Frontal cortex (tissue), 4 donors: ENCODE measurements at places on chromosomes 5 and 9. TPM values are rescaled to one million over a fixed set of nuclear protein-coding genes. Genes with fewer than 3 reads are reported as not detected.

DNA sequence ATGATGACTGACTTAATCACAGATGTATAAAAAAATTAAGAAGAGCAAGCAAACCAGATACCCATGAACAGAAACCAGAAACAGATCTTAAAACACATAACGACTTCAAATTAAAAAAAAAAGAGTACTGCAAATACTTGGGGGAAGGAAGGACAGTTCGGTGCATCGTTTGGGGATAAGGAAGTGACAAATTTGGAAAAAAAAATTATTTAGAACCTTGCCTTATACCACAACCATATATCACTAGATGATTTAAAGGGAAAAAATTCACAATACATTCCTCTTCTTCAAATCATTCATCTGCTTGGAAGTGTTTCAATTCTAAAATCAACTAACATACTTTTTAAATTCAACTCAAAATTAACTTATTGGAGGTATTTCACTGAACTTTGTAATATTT, 1038.6 kb upstream of the DMAC1 start:
- no peak for DNase-seq

GRCh38 chr5:10839118-10839517, 78.1 kb upstream of the DAP start:
- DNase-seq, result no peak

DNA sequence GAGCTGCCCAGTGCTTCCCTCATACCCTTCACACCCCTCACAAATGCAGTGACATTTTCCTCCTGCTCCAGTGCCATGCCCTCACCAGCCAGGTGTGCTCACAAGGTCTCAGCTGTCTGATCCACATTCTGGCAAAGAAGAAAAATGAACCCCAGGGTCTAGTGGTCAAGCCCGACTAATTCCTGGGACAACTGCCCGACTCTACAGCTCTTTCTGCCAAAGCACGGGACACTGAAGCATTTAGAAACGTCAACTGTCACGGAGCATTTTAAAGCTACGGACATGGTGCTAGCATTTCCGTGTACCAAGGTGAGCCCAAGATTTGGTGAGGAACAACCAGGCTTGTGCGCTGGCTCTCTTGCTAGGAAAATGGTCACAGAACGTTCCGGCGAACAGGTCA, 56.8 kb upstream of the PHYKPL start:
- no peak for DNase-seq

- no peak for DNase-seq
These were observed 1.7 kb downstream of the ABCA2 start for GRCh38 chr9:137026384-137026783.

GRCh38 chr9:70020991-70021571, 22.6 kb upstream of the MAMDC2 start:
- no peak for DNase-seq

DNA sequence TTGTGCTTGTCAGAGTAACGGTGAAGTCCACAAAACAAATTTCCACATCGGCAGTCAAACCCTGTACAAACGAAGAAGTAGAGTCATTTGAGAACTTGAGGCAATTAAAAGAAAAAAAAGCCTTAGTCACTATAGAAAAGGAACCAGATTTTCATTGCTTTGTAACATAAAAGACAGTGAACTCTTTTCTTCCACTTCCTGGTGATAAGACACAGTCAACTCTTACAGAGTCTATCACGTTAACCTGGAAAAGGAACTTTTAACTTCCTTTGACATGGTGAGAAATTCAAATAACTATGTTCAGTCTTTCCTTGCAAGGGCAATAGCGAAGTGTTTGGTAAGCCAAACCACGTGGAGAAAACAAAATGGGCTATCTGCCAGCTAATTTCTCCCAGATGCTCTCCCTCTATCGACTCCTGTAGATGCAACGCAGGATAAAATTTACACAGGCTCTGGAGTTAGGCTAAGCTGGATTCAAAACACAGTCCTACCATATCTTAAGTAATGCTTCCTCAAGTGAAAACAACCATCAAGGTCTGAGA, 8.9 kb downstream of the ZFAND5 start:
- no peak for DNase-seq

GRCh38 chr9:88835038-88835466, 156.2 kb upstream of the S1PR3 start:
- no peak for DNase-seq

- no peak for DNase-seq
These were observed 292.2 kb downstream of the ARHGAP26 start for GRCh38 chr5:143062379-143062778.

DNA sequence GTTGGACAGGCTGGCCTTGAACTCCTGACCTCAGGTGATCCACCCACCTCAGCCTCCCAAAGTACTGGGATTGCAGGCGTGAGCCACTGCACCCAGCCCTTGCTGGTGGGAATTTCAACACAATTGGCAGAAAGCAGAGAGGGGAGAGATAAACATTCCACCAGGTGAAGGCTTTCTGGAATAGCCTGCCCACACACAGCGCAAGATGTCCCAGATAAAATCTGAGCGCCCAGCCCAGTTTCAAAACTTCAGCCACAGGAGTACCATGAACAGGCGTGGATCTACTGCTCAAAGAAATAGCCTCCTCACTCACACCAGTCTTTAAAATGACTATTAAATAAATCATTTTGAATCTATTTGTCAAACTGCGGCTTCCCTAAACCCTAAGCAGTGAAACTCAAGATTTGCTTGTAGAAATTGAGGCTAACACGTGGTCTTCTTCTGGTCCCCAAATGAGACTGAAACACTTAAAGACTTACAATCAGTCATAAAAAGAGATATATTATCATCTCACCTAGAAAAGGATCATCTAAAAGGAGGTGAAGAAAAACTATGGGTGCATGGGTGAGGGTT, 34.7 kb downstream of the CAPSL start:
- DNase-seq, result no peak

- DNase-seq, result no peak
These were observed 155.5 kb upstream of the SLC12A2 start for GRCh38 chr5:127928053-127928452.

DNA sequence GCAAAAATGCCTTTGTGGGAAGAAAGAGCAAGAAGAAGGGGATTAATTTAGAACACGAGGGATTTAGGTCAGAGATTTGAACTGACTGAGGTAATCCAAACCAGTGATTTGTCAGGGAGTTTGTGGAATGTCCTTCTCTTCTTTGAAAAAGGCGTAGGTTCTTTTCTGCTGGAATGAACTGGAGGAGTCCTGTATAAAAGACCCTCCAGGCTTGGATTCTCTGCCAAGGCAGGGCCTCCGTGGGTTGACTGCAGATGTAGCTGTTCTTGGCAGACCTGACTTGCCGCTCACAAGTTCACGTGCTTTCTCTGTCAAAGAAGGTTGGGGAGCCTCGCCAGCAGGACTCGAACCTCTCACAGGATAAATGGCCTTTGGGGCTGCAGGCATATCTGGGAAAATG, 62.8 kb upstream of the STC2 start:
- no peak for DNase-seq

DNA sequence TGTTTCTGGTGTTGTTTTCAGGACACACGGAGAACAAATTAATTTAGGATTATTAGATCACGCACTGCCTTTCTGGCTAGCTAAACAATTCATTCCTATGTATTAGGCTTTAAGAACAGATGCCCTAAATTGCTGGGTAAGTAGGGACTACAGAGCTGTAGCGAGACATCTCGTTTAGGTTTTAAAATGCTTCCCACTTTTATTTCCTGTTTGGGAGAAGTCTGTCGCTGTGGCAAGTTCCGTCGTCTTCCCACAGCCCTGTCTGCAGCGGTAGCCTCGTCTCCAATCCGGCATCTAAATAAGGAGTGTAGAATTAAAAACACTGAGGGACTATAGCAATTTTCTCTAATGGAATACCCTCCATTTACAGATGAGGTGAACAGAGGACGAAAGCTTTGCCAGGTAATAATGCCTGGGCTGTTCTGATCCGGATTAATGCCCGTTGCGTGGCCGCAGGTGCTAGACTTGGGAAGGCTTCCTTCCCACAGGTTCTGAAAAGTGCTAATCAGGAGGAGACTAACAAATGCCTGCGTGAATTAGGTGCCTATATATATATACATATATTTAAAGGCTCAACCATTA, 1.3 kb upstream of the TRIM36 start:
- no peak for DNase-seq

DNA sequence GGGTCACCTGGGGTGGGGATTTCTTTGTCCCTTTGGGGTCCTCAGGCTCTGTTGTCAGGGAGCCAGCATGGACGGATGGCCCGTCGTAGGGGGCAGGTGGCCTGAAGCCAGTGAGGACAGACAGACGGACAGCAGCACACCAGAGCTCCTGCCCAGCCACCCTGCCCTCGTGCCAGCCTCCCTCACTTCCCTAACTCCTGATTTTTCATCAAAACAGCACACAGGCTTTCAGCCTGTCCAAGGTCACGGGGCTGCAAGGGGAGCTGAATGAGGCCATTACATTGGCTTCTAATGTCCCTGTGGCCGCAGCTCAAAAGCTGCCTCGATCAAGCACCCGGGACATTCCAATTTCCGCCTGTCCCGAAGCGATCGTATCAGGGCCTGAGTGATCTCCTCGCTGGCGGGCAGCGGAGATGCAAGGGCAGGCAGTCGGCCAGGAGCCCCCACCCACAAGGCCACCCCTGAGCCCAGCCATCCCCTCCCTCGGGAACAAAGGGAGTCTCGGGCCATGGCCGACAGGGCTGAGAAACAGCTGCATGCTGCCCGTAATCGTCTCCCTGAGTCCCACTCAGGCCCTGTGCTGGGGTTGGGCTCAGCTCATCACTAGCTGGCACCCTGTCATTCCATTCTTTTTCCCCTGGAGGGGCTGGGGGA, 50.5 kb upstream of the RNU6ATAC start:
- DNase-seq, result no peak

- DNase-seq, result no peak
These were observed 816.4 kb downstream of the SEMA5A start for GRCh38 chr5:8729437-8729836.

DNA sequence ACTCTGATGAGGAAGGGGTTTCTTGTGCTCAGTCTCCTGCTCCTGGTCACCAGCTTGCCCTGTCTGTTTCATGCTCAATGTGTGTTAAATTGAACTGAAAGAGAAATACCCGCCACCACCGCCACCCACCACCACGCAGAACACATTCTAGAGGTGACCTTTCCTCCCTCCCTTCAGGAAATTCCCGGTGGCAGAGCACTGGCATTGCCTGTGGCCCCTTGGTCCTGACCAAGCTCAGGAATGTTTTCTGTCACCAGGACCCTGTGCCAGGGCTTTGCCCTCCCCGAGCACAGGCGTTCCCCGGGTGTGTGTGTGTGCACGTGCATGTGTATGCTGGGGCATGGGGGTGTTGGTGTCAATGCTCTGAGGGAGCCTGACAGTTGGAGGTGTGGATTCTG, 10.2 kb upstream of the SLC25A51 start:
- no peak for DNase-seq

GRCh38 chr9:135503371-135504261, 3.1 kb downstream of the MRPS2 start:
- DNase-seq, result no peak

DNA sequence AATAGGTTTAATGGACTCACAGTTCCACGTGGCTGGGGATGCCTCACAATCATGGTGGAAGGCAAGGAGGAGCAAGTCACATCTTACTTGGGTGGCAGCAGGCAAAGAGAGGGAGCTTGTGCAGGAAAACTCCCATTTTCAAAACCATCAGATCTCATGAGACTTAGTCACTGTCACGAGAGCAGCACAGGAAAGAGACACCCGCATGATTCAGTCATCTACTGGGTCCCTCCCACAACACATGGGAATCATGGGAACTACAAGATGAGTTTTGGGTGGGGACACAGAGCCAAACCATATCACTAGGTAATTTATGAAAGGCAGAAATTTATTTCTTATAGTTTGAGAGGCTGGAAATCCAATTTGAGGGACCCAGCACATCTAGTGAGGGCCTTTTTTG, 40.0 kb downstream of the MTREX start:
- no peak for DNase-seq

DNA sequence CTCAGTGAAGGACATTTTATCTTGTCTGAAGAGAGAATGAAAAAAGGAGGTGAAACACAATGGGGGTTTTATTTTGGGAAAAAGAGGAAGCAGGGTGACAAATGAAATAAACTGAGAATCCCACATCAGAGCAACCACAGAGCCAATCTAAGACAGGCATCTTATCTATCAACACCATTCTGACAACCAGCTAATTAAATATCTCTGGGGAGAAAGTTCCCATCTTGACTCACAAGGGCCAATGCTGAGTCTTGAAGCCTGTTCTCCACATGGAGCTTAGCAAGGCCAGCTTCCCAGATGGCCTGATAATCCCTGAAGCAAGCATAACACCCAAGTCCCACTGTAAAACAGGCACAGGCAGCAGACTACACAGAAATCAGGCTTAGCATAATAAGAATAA, 30.4 kb downstream of the DPYSL3 start:
- no peak for DNase-seq

- DNase-seq, result no peak
These were observed 7.6 kb downstream of the OTULIN start for GRCh38 chr5:14672082-14672481.

DNA sequence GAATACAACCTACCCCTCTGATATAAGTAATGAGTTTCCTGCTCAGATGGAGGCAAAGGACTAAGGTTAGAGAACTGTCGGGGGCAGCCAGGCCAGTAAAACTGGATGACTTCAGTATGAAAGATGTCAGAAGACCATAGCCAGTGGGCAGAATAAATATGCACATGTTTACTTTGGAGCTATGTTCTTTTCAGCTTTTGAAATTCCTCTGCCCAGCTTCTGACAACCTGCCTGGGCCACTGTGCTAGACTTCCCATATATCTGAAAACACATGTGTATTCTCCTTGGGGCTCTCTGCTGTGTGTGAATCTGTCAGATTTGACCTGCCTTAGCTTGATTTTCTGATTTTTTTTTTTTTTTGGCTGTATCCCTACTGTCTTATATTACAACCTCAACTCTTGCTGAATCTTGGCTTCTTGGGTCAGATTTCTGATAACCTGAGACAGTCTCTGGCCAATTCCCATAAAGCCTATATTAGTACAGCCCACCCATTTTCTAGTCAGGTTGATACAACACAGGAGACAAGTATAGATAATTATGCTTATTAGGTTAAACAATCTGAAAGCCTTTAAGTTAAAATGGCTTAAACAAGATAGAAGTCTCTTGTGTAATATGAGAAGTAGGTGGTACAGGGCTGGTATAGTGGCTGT, 76.6 kb upstream of the PRLR start:
- no peak for DNase-seq

GRCh38 chr5:81316571-81316970, 15.2 kb downstream of the ZCCHC9 start:
- no peak for DNase-seq

DNA sequence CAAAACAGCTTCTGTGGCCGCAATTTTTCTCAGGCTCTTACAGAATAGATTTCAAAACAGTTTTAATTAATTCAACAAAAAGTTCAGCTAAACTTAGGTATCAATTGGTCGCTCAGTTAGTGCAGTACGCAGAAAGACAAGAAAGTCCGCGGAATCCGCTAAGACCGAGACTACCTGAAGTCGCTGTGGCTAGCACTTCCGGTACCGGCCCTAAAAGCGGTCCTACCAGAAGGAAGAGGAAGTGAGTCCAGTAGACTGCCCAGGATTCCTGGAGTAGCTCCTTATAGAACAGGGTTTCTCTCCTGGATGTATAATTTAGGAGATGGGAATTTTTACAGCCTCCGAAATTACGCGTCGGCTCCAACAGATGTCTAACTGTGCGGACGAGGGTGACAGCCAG, 16.6 kb upstream of the PCDHB2 start:
- no peak for DNase-seq

Gene PNPLA7
- 0.82 TPM for total RNA-seq

Gene ALDH1A1
- 1.2 TPM for total RNA-seq

Gene OR1J2
- total RNA-seq, result not detected

Gene PPP6C
- 19.2 TPM for total RNA-seq

Gene NR4A3
- total RNA-seq, result 3.7 TPM

Gene UBE2QL1
- 39.1 TPM for total RNA-seq

Gene ANKRD33B
- total RNA-seq, result 1.6 TPM

Gene RNF130
- total RNA-seq, result 56.7 TPM

Gene LIFR
- 48.1 TPM for total RNA-seq
